AG09309 (cell line): ENCODE measurements at places on chromosomes 11 and 22.

DNA sequence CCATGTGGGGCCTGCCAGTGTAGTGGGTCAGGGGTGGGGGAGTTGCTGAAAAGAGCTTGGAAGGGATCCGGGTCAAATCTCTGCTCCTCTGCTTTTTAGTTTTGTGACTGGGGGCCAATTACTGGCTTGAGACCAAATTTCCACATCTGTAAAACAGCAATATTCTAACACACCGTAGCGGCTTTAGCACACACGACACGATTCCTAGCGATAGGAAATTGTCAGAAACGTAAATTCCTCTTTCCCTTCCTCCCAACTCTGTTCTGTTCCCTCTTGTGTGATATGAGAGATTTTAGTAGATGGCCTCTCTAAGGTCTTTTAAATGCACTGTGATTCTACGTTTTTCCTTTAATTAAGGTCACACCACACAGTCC is 71.9 kb downstream of the MICAL2 start:
- no peak for DNase-seq

DNA sequence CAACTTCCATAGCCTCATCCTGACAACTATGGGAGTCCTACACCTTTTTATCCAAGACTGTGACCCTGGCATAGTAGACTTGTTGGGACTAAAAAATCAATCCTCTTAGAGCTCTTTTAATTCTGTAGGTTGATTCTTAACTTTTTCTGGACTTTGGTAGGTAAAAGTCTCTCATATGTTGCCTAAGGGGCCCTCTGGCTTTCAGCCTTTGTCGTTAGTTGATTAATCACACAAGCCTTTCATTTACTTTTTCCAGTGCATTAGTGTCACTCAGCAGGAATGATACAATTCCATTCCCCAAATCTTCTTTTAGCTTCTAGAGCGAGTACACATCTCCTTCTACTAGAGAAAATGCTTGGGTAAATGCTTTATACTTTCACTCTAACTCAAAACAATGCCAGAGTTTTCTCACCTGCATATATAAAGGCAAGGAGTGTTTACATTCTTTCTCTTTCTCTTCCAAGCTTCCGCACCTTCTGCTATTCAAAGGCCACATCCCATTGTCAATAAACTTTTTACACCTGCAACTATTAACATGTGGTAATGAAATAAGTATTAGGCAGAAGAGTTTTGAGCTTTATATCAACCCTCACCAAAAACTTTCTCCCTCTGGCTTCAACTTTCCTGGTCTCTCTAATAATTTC is 516.6 kb downstream of the FAM181B start:
- no peak for DNase-seq

DNA sequence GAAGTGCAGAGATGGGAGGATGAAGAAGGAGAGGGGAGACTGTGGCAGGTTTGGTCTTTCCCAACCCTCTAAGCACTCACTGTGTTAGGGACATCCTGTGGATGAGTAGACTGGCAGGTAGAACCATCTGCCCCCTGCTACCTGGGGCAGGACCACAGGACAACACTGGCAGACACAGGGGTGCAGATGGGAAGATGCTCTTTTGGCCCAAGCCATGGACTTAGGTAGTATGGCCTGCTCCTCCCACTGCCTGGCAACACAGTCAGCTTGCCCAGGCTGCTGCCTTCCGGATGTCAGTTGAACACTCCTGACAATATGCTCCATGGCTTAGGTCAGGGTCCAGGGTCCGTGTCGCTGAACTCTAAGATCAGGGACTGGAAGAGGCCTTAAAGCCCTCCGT is 140.7 kb upstream of the NAV2 start:
- DNase-seq = no peak

DNA sequence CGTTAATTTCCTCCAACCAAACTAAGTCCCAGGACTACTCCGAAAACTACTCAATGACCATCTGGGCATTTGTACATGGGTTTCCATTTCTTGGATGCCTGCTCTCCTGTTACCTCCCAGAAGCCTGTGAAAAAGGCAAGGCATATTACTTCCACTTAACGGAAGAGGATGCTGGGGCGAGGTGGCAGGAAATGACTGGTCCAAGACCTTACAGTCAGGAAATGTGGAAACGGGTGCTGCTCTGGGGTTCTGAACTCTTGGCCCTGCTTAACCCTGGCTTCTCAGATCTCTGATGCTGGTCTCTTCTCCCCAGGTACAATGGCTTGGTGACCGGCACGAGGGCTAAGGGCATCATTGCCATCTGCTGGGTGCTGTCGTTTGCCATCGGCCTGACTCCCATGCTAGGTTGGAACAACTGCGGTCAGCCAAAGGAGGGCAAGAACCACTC is 12.9 kb downstream of the ADORA2A start:
- DNase-seq = no peak

DNA sequence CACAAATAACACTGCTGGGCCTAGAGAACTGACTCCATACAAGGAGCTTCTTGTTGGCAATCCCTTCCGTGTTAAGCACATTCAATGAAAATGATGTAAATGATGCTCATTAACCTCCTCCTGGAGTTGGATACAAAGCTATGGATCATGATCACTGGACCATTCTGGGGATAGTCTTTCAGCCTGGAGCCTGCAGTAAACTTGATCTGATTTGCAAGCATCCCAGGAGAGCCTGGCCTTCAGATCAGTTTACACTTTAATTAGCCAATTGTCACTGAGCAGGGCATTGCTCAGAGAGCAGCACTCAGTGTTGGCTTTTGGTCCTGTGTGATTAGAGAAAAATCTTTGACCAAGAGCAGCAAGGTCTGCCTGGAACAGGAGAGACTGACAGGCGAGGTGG is 45.6 kb downstream of the ARFGAP3 start:
- DNase-seq = no peak

DNA sequence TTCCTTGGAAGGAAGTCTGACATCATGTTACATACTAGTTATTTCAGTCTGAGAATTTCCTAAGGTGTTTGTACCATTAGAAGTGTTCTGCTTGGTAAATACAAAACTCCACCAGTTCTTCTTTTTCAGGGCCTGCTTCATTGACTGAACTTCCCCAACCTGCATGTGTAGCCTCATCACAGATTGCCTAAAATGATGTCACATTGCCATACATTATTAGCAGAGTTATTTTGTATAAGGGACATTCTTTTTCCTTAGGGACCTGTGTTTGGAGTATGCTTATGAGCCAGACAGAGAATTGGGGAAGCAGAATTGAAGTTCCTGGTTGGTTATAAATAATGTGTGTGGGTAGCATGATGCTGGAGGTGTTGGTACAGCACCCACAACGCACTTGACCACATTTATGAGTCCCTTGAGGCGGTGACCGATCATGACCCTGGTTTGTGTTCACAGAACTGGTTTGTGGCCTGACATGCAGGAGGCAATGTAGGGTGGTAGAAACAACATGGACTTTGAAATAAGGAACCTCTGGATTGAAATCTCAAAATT is 16.4 kb upstream of the MMP7 start:
- DNase-seq = no peak

GRCh38 chr11:45751430-45751829 is 53.5 kb upstream of the SLC35C1 start:
- no peak for DNase-seq
